Parietal lobe (tissue), 2 donors: ENCODE measurements at places on chromosomes 16 and 17. TPM values are rescaled to one million over a fixed set of nuclear protein-coding genes. Genes with fewer than 3 reads are reported as not detected.

Gene INTS2
- total RNA-seq: 38.8 TPM

Gene CCDC144A
- total RNA-seq: 84.8 TPM

Gene CDC42EP4
- total RNA-seq: 70.7 TPM

Gene KIAA0513
- total RNA-seq: 66.4 TPM

Gene FOXK2
- 64.5 TPM for total RNA-seq

Gene ACAP1
- total RNA-seq: not detected
